ENCODE measurements at places on chromosomes 2 and 18.

DNA sequence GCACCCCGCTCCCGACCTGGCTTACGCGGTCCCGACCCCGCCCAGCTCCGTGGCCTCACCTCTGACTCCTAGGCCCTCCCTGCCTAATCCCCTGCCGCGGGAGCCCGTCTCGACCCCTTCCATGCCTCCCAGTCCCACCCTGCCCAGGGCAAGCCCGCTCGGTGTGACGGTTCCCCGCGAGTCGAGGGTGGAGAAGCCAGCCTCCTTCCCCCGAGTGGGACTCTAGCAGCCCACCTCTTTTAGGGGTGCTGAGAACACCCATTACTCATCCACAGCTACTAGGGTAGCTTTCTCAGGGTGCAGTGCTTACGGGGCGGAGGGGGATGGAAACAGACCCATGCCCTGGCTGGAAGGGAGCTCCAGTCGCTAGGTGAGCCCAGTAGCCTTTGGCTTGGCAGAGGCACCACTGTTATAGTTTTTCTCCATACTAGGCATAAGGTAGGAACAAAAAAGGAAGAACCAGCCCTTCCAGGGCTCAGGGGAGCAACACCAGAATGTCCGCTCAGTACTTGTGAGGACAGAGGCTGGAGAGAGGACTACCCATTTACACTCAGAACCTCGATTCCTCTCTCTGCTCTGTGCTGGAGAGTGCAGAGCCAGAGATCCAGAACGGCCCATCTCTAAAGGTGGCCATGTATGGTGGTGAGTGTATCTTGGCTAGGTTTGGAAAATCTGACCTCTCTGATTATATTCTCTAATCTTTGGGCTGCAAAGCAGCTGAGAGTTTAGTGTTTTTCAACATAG, 606 bp downstream of the AGBL5 start:
- DNase-seq: no peak

GRCh38 chr18:77101410-77102258, 30.9 kb downstream of the MBP start:
- DNase-seq: peak; percentile 43

DNA sequence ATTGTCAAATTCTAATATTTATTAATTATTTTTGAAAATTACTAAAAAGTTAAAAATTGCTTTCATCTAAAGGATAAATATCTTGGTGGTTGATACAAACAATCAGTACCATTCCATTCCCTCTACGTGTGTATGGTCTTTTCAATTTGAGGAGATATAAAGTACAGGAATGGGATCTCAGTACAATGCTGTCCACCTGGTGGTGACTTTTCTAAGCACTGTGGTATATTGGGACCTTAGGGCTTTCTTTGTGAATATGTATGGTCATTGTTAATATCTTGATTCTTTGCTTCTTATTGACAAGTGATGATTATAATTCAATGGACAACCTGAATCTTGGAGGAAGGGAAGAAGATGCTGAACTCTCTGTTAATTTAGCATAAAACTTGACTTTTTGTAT, 83.1 kb downstream of the NBEAL1 start:
- no peak for DNase-seq

DNA sequence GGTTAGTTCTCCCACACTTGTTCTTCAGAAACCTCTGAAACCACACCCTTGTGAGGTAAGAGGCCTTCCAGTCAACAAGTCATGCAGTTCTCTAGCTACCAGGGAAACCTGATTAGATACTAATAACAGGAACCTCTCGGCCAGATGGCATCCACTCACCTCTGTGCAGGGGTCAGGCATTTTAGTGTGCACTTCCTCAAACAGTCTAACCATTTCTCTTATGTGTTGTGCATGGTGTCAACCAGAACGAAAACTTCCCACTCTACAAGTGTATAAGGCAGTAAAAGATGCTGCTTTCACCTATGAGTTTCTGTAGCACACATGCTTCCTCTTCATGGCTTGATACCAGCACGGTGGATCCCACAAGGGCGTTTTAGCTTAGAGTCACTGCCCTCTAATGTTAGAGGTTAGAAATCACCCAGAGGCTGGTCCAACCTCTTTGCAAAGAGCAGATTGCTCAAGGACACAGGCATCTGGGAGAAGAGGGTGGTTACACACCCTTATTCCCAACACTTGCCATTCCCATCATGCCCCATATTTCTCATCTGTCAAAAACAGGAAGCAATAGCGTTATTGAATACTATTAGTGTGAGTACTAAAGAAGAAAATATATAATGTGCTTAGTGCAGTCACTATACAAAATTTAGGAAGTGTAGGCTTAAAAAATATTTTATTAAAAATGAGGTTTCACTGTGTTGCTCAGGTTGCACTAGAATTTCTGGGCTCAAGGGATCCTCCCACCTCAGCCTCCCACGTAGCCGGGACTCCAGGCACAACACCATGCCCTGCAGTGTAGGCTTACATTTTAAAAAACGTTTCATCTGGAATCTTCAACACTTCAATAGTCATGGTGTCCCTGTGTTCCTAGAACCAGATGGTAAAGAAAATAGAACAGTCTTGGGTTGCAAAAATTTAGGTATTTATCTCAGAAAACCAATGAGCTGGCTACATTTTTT, 34.5 kb upstream of the RAB31 start:
- no peak for DNase-seq

DNA sequence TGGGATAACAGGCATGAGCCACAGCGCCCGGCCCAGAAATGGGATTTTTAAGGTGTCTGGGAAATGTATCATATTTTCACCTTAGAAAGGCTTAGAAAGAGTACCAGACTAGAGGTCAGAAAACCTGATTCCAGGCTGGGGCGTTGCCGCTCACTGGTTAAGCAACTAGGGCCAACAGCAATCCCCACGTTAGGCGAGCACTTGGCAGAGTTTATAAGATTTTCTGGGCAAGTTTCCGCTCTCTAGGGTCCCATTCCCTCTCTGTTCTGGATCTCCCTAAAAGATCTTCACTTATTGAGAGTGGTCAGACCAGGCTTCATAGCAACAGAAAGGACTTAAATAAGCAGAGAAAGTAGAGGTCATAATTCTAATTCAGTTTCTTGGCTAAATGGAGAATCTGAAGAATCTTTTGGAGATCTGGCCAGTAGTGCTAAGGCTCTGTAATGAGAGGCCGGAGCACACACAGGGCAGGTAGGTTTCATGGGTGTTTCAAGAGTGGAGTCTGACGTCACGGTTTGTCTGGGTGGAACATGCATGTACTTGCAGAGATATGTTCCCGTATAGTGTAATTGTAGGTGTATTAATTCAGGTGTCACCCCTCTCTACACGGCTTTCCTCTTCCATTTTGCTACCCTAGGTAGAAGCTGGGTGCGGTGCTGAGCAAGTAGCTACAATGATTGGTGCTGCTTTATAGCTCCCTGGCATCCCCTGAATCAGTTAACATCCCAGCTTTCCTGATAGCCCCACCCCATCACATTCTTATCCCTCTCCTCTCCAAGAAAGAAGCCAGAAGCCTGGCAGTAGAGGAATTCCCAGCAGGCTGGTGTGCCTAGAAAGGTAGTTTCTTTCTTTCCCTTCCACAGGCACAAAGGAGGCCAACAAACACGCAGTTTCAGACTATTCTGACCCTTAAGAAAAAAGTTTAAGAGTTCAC, 4.4 kb upstream of the SMAD7 start:
- no peak for DNase-seq

DNA sequence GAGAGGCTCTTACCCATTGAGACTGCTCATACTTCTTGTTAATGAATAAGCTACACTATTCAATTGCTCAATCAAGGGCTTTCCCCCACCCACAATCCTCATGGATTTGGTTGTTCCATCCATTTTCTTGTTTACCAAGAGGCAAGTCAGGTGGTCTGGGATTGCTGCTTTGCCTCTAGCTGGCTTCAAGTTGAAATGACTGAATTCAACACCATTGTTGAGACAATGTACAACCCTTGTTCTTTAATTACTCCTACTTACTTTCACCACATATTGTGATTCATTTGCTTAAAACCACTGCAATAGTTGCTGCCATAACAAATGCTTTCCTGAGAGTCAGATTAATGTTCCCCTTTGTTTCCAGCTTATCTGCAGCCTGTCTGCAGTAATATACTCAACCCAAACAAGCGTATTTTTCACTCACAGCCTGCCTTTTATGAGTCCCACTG, 532.2 kb downstream of the RIT2 start:
- DNase-seq: no peak
